ENCODE measurements at places on chromosomes 4 and X.

- H3K4me1 ChIP-seq, result peaks cover 43% of the 10 kb centered on the region
- no peak overlapping the region for H3K27ac ChIP-seq
- no peak for DNase-seq
- H3K4me3 ChIP-seq, result no peak overlapping the region
- no peaks in the 10 kb centered on the region for H3K36me3 ChIP-seq
These were observed 3.0 kb downstream of the ATP8A1 start for GRCh38 chr4:42653626-42654560.

- no peaks in the 10 kb centered on the region for H3K27me3 ChIP-seq
- peak overlapping the region; percentile 75 for H3K27ac ChIP-seq
- no peak overlapping the region for H3K4me3 ChIP-seq
- no peak for DNase-seq
- H3K36me3 ChIP-seq, result no peaks in the 10 kb centered on the region
These were observed 39.0 kb upstream of the RASL11B start for GRCh38 chr4:52822972-52823701.

DNA sequence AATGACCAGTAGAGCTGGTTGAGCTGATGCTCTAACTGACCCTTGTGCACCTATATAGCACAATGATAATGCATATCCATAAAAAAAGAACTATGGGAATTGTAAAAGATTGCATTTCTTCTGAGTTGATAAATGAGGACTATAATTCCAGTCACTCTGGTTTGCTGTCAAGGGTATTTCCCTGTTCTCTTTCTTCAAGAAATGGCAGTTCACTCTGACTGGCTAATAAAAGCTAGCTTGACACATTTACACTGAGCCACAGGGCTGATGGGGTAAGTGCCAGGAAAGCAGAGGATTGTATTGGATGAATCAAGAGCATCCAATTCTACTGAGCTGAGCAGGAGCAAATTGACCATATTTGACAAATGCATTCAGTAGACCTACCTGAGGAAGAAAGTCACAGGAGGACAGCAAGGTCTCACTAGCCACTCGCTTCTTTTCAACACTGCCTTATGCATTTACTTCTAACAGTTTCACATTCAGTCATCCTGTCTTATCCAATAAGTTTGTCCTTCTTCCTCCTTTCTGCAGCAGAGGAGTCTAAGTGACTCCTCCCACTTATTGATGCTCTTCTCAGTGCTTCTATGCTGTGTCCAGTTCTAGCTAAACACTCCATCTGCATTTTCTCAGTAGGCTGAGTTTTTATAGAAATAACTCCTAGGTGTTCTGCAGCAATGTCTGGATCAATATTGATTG lies 43.0 kb downstream of the RBMX2 start:
- no peak for DNase-seq
- H3K27ac ChIP-seq, result no peak overlapping the region
- H3K27me3 ChIP-seq, result no peaks in the 10 kb centered on the region
- H3K36me3 ChIP-seq, result no peaks in the 10 kb centered on the region

GRCh38 chr4:125070861-125071260 lies 243.9 kb upstream of the FAT4 start:
- H3K36me3 ChIP-seq, result no peaks in the 10 kb centered on the region
- H3K4me1 ChIP-seq, result no peaks in the 10 kb centered on the region
- no peak overlapping the region for H3K27ac ChIP-seq

DNA sequence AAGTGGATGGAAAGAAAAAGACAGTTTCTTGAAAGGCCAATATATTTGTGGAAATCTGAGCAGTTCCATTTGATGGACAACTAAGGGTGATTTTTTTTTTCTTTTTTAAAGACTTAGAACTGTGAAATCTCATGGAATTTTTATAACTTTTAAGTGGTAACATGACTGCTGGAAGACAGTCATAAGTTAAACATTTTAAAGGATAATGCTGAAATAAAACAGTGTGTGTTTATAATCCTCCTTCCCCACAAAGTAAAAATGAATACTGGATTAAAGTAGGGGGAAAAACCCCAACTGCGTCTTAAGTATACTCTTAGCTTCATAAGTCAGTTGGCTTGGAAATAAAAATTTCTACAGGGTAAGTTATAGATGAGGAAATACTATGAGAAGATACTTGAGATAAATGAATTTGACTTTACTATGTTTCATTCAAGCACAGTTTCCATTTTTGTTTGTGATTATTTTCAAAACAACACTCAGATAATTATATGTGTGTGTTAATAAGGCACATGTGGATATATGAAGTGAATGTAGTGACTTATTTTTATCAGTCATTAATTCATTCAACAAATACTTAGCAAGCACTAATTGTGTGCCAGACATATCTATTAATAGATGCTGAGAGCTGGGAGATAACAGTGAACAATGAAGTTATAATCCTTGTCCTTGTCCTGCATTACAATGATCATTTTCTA lies 129.2 kb upstream of the ETNPPL start:
- no peaks in the 10 kb centered on the region for H3K27me3 ChIP-seq
- H3K36me3 ChIP-seq, result no peaks in the 10 kb centered on the region
- H3K27ac ChIP-seq, result no peak overlapping the region
- no peak for DNase-seq

GRCh38 chr4:94339779-94340178 lies 2.9 kb downstream of the HPGDS start:
- DNase-seq, result no peak
- H3K4me1 ChIP-seq, result peaks cover 2% of the 10 kb centered on the region
- no peak overlapping the region for H3K4me3 ChIP-seq
- H3K27ac ChIP-seq, result no peak overlapping the region

GRCh38 chrX:46330981-46331380 lies 214.2 kb downstream of the ZNF674 start:
- H3K4me1 ChIP-seq, result peaks cover 18% of the 10 kb centered on the region
- no peak for DNase-seq
- H3K36me3 ChIP-seq, result no peaks in the 10 kb centered on the region
- H3K27ac ChIP-seq, result no peak overlapping the region
- no peak overlapping the region for H3K4me3 ChIP-seq

GRCh38 chr4:157013656-157014055 lies 42.1 kb upstream of the PDGFC start:
- peaks cover 3% of the 10 kb centered on the region for H3K4me1 ChIP-seq
- no peak for DNase-seq
- H3K27me3 ChIP-seq, result no peaks in the 10 kb centered on the region
- H3K27ac ChIP-seq, result no peak overlapping the region
- H3K4me3 ChIP-seq, result no peak overlapping the region

DNA sequence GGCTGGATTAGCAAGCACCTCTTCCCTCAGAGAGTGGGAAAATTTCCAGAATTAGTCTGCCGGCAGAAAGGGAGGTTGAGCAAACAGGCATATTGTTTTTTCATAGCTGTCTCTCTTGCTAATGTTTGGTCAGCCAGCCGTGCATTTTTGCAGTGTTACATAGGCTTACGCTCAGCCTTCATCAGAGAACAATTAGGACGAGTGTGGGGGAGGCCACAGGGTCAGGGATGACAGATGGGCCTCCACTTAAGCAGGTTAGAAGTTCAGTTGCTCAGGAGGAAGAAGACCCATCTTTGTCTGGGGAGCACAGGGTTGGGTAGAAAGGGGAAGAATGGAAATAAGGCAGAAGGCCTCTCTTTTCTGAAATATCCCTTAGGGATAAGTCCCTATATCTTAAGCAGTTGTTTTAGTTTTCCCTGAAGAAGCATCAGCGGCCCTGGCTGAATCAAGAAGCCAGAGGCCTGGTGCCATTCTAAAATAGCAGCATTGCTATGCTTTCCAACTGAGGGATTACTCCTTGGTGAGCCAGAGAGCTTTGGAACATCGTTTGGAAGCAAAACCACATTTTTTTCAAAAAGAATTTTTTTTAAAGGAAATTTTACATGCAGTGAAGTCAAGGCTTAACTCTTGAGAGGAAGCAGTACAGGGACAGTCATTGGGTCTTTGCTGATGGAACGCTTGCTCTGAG lies 118.8 kb downstream of the SMIM20 start:
- no peak overlapping the region for H3K4me3 ChIP-seq
- H3K4me1 ChIP-seq, result peaks cover 22% of the 10 kb centered on the region
- no peak for DNase-seq
- peak overlapping the region; percentile 69 for H3K27ac ChIP-seq

- H3K4me1 ChIP-seq, result no peaks in the 10 kb centered on the region
- H3K4me3 ChIP-seq, result no peak overlapping the region
- no peaks in the 10 kb centered on the region for H3K27me3 ChIP-seq
- DNase-seq, result no peak
- H3K27ac ChIP-seq, result no peak overlapping the region
- H3K36me3 ChIP-seq, result no peaks in the 10 kb centered on the region
These were observed 44.1 kb upstream of the SGMS2 start for GRCh38 chr4:107780665-107781064.

DNA sequence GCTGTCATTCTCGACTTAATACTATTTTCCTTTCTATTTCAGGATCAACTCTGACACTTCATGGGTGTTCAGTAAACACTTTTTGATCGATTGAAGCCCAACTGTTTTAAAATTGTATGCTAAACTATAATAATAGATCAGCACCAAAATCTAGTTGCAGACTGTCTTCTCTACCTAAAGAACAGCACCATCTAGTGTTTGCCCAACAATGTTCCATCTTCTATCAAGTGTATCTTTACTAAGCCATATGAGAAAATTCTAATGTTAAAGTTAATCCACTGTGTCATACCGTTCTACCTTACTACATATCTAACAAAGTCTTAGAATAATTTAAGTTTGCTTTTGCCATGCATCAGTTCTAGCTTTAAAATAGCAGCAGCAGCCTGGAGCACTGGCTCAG lies 113.0 kb upstream of the PRDX4 start:
- H3K4me3 ChIP-seq, result no peak overlapping the region
- no peak overlapping the region for H3K27ac ChIP-seq

DNA sequence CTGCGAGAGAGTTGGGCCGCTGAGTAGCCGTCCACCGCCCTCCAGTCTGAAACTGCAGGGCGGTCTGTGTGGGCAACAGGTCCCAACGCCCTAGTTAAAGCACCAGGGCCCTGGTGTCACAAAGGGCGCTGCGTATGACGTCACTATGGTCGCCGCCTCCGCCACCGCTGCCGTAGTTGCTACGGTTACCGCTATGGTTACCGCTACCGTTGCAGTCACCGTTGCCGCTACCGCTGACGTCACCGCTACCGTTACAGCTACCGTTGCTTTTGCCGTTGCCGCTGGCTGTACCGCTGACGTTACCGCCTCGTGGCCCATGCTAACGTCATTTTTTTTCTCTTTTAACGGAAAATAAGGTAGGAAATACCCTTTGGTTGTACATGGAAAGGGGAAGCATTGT lies at the start of gene PPP1R2C:
PPP1R2C (minus strand) TSS at position 68 of the 400 bp plus-strand sequence. CDS start 84 bp downstream, outside the sequence.
- no peak for DNase-seq
- no peaks in the 10 kb centered on the region for H3K36me3 ChIP-seq
- no peaks in the 10 kb centered on the region for H3K27me3 ChIP-seq
- H3K4me3 ChIP-seq, result no peak within 1 kb of the TSS
- no peaks in the 10 kb centered on the region for H3K4me1 ChIP-seq

DNA sequence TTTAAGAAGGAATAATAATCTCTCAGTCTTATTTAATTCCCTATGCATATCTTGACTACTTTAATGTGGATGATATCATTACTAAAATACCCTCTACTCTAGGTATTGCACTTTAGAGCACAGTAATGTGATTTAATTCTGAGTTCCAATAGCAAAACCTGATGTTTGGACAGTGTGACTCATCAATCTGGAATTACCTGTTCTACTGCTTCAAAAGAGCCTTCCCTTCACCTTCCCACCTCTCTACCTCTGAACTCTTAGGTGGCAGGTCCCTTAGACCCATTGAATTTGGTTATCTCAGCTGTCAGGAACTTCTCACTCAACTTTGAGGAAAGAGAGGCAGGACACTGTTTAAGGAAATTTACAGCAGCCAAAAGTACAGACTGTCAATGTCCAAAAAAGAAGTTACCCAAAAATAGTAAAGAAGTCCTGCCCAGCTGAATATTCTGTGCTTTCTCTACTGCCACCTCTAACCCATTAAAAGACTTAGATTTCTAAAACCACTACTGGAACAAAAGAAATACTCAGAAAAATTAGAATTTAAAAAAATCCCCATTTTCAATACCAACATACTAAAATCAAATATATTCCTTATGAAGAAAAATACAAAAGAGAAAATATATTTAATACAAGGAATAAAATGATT lies 123.1 kb upstream of the GPM6A start:
- no peaks in the 10 kb centered on the region for H3K36me3 ChIP-seq
- no peak overlapping the region for H3K4me3 ChIP-seq
- no peaks in the 10 kb centered on the region for H3K27me3 ChIP-seq
- no peak for DNase-seq
- no peaks in the 10 kb centered on the region for H3K4me1 ChIP-seq
